ENCODE measurements at places on chromosomes 7 and 10. TPM values are rescaled to one million over a fixed set of nuclear protein-coding genes. Genes with fewer than 3 reads are reported as not detected.

DNA sequence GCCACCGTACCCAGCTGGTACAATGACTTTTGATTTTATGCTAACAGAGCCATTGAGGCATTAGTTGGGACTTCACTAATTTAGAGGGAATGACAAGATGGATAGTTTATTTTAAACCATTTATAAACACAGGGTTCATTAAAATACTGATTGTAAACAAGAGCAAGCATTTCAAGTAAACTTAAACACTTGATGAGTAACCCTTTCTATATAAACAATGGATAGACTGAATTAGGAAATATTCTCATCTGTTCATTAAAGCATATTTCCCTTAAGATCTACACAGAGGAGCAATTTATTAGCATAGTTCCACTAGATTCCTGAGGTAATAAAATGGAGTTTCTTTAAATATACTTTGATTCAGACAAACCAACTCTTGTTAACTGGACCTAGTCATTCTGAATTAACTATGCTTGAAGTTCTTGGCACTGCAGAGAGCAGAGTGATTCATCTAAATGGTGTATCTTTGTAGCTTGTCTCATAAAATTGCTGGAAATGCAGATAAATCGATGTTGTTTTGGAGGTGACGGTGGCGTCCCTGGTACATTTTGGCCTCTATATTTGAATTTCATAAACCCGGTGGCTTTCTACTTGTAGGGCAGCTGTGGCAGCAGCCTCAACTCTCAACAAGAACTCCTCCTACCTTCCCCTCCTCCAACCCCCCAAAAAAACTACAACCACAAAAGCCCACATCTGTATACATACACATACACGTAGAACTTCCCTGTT, 15.4 kb upstream of the VDAC2 start:
- peak; percentile 75 for DNase-seq

The BMPER gene
- 157 TPM for total RNA-seq

The MMP21 gene
- 0.09 TPM for total RNA-seq

The NEBL gene
- total RNA-seq = 4.3 TPM

- no peak for DNase-seq
Observed at GRCh38 chr10:73494213-73494612, 1.6 kb downstream of the PPP3CB start.

DNA sequence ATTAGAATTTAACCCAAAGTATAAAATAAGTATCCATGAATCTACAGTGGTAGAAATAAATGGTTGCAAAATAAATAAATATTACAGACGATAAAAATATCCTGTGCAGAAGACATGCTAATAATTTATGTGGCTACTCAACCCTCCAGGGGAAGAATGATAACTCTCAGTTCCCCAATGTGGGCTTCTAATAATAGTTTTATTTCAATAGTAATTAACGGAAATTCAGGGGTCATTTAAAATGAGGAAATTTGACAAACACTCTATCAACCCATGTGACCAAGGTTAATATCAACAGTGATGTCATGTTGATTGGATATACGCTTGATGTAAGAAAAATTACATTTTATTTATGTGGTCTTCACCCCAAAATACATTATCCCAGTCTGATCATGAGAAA, 1082.6 kb upstream of the LRRTM3 start:
- DNase-seq = no peak

The OR2A7 gene
- 0.98 TPM for total RNA-seq

DNA sequence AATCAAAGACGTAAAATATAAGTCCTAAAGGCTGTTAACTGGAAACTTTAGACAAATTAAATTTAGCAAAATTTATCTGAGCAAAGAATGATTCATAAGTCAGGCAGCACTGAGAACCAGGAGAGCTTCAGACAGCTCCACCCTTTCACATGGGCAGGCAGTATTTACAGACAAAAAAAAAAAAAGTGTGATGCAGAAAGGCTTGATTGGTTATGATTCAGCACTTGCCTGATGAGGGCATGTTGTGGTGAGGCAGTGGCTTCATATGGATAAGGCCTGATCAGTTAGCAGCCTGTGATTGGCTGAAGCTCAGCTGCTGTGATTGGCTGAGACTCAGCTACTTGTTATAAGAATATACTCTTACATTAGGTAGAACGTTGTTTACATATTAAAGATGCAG, 495.4 kb upstream of the POM121L12 start:
- DNase-seq = no peak

The NEUROG3 gene
- not detected for total RNA-seq

The CLEC2L gene
- not detected for total RNA-seq

GRCh38 chr10:29823553-29824080, 188.8 kb upstream of the SVIL start:
- no peak for DNase-seq

The DGKB gene
- total RNA-seq = 0.36 TPM

DNA sequence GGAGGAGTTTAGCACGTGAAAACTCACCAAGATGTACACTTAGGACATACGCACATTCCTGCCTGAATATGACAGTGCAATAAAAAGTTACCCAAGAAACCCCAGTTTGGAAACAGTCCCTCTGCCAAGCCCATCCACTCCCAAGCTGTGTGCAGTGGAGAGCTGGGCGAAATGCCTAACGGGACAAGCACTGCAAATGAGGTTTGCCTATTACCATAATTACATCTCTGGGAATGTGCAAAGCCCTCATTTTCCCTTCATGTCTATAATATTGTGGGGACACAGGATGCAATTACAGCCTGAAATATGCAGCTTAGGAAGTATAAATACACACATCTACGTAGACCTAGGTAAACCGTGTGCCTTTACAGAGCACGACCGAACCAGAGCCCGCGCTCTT, 117.5 kb downstream of the PLXNA4 start:
- DNase-seq = no peak

DNA sequence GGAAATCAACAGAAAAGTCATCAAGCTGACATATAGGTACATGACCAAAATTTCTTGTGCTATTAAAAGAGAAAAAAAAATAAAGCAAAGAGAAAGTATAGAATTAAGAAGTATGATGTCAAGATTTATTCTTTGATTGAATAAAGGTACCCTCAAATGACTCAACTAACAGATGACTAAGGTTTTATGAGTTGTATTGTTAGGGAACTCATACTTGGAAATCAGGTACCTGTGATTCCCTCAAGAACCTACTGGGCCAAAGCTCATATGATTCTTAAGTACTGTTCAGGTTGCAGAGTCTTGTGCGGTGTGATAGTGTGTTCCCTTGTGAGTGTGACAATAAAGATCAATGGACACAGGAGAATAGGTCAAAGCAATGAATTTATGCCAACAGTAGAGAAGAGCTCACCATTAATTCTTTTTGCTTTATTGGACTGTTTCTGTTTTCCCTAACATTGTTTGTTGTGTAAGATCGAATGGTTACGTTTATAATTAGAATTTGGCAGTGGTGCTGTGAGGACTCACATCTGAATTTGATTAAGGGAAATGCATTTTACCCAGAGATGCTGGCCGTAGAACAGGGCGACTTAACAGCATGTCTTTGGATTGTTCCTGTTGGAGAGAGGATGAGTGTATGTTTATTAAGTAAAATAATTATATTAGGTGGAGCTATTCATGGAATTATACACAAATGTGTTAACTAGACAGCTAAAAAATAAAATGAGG, 293.2 kb upstream of the SEMA3D start:
- DNase-seq = peak; percentile 81

GRCh38 chr10:63129888-63130287, 3.2 kb upstream of the NRBF2 start:
- DNase-seq = peak; percentile 6

The ADCYAP1R1 gene
- total RNA-seq = not detected

The HABP2 gene
- not detected for total RNA-seq

GRCh38 chr10:117164592-117165537, 26.8 kb upstream of the VAX1 start:
- DNase-seq = no peak

The SPDYE2 gene
- total RNA-seq = not detected

The FAM25G gene
- total RNA-seq = not detected

DNA sequence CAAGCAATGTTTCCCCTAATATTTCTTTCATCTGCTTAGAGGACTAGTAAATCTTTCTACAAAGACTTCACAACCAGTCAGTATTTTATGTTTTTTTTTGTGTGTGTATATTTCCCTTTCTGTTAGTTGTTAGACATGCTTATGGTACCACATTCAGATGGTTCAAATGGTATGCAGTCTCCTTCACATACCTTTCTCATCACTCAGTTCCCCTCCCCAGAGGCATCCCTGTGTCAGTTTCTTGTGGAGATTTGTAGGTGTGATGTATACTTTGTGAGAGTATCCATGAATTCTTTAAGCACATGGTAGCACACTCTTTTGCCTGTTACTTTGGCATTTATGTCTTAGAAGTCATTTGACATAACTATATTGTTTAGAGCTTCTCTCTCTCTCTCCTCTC, 4.4 kb downstream of the ZNF485 start:
- DNase-seq = no peak

DNA sequence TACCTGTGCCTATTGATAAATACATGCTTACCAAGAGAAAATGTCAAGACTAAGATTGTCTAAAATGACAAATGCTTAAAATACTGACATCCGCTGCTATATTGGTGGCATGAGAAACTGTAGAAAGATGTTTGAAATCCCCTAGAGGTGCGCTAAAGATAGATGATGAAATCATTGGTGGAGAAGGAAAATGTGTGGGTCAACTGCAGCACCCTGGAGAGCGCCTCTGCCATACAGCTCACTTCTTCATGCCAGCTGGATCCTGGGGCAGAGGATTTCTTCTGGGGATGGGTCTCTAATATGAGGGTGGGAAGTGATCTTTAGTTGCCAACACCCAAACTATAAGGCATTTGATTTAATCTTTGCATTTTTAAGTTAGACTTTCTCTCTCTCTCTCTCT, 680.4 kb upstream of the POM121L12 start:
- DNase-seq = no peak

The SPDYE16 gene
- total RNA-seq = 0.09 TPM

DNA sequence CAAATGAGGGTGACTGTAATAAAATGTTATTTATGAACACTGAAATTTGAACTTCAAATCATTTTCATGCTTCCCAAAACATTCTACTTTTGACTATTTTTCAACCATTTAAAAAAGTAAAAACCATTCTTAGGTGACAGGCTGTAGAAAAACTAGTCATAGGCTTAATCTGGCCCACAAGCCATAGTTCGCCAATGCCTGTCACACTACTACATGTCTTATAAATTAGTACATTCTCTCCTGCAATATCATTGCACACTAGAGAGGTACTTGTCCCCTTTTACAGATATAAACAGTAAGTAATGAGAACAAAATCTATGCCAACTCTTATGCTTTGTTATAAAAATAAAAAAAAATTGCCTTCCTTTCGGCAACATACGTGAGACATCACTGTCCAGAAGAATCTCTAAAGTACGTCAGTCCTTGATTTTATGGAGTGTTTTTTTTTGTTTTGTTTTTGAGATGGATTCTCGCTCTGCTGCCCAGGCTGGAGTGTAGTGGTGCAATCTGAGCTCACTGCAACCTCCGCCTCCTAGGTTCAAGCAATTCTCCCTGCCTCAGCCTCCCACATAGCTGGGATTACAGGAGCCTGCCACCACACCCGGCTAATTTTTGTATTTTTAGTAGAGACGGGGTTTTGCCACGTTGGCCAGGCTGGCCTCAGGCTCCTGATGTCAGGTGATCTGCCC, 23.2 kb downstream of the UPF2 start:
- peak; percentile 37 for DNase-seq

DNA sequence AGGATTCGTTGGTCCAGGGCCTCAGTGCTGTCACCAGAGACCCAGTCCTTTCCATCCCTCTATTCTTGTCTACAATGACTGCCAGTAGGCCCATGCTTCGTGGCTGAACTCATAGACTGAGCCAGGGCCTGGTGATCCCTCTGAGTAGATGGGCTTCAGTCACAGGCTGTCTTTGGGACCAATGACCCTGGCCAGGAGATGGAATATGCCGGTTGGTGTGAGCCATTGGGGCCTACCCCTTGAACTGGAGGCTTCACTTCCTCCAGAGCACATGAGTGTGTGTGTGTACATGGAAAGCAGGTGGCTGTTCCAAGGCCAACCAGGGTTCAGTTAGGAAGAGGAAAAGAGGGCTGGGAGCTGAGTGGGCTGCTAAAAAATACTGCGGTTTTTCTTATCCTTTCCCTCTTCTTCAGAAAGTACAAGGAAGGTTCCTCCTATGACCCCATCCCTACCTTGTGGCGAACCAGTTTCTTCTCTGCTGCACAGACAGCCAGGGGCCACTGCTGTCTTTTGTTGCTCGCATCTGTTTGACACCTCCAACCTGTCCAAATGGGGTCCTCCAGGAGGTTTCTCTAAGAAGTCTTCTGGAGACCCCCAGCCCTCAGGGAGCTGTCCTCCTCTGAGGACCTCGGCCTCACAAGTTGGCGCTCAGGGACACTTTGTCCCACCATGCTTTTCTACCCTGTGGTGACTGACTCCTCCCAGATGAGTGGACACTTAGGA, 36.6 kb downstream of the ADRA2A start:
- DNase-seq = no peak

The SYT15B gene
- not detected for total RNA-seq

- DNase-seq = peak; percentile 63
Observed at GRCh38 chr7:116212869-116213268, 2.5 kb downstream of the TES start.

- no peak for DNase-seq
Observed at GRCh38 chr7:26625286-26625685, 239.1 kb downstream of the SKAP2 start.

DNA sequence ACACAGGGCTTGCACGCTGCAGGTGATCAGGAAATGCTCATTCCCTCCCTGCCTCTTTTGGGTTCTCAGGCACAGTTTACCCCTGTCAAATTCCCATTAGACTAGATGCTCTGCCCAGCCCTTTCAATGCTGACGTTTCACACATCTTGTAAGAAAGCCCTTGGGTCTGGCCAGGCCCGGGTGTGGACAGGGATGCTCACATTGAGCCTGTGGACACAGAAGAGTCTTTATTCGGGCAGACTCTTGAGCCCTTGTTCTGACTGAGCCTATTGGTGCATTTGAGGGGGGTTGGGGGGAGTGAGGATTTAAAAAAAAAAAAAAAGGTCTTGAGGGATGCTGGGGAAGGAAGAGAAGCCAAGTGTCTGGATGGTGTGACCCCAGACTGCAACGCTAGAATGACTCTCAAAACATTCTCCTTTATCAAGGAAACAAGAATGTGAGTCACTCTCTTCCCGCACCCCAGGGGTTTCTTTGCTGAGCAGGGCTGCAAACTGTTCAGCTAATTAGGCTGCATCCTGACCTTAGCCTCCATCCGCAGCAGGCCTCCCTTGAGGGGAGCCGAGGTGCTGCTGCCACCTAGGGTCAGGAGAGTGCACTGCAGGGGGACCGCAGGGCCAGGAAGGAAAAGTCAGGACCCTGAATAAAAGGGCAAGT, 53.6 kb upstream of the TMEM72 start:
- peak; percentile 92 for DNase-seq

- peak; percentile 68 for DNase-seq
Observed at GRCh38 chr10:69318106-69318866, 40.0 kb downstream of the HK1 start.

The GLI3 gene
- 7.0 TPM for total RNA-seq

The ZNF467 gene
- 0.27 TPM for total RNA-seq

- no peak for DNase-seq
Observed at GRCh38 chr7:135704074-135704473, 23.9 kb downstream of the SLC13A4 start.

The ADAMTS14 gene
- total RNA-seq = 2.0 TPM
